ENCODE measurements at places on chromosomes 16 and 17.

- no peak for DNase-seq
These were observed 53.8 kb downstream of the MYO18A start for GRCh38 chr17:29126268-29126930.

DNA sequence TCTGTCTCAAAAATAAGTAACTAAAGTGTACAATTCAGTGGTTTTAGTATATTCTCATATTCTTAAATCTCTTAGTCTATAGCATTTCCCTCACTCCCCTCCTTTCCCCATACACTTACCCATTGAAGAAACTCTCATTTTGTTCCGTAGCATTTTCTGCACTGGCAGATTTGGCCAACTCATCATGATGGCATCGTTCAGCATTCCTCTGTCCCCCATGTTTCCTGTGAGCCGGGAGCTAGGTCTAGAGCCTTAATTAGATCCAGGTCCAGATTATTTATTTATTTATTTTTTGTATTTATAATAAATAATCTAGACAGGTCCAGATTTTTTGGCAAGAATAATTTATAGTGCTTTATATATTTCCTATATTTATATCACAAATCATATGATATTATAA is 31.0 kb downstream of the HEATR3 start:
- DNase-seq: peak; percentile 65

DNA sequence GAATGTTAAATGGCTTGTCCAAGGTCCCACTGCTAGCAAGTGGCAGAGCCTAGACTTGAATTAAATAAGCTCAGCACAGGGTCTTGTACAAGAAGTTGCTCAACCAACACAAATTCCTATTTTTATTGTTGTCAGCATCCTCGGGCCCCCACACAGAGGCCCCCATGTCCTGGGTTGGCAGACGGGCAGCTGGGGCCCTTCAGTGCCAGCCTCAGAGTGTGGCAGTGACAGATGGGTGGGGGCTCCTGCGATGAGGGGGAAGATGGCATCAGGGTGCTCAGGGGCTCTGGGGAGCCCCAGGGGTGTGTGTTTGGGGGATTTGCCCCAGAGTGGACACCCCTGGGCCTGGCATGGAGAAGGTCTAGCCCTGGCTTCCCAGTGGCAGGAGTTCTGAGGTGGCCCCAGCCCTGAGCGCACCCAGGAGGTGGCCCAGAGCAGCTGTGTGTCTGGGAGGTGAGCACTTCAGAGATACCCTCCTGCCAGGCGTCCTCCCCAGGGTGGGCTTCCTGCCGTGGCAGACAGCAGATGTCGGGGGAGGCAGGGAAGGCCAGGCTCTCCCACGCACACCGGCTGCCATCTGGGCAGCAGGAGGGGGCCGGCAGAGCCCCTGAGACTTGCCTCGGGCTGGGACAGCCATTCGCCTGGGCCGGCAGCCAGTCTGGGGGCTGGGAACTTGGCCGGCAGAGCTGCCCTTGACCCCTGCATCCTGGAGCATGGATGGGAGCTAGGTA is 150.8 kb downstream of the C16orf78 start:
- DNase-seq: no peak

DNA sequence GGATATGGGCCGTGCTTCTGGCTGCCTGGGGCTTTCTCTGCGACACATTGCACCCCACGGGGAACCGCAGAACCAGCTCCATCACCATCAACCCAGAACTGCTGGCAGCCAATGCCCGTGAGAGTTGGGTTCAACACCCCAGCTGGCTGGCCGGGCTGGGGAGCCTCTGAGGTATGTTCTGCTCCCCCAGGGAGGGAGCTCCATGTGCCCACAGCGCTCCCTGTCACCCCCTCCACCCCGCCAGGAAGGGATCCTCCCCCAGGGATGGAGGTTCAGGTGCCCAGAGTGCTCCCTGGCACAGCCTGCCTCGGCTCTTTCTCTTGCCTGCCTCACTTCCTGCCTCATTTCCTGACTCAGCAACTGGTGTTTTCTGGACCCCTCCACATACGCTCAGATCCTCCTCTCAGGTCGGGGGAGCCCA is 24.2 kb upstream of the MPRIP start:
- no peak for DNase-seq

- no peak for DNase-seq
These were observed 7.8 kb upstream of the TEX2 start for GRCh38 chr17:64270885-64271284.

GRCh38 chr17:37465069-37465616 is 24.5 kb upstream of the DUSP14 start:
- no peak for DNase-seq

DNA sequence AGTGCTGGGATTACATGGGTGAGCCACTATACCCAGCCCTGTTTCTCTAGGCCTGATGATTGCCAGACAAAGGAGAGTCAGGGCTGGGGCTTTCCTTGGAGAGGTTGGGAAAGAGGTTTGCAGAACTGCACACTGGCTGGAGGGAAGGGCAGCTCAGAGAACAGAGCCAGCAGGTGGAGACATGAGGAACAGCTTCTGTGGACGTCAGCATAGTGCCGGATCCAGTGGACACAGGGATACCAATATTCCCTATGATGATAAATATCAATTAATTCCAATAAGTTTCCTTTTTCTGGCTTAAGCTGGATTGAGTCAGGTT is 43.2 kb upstream of the SCNN1B start:
- DNase-seq: no peak

GRCh38 chr16:72313903-72314302 is 141.9 kb upstream of the PMFBP1 start:
- no peak for DNase-seq

DNA sequence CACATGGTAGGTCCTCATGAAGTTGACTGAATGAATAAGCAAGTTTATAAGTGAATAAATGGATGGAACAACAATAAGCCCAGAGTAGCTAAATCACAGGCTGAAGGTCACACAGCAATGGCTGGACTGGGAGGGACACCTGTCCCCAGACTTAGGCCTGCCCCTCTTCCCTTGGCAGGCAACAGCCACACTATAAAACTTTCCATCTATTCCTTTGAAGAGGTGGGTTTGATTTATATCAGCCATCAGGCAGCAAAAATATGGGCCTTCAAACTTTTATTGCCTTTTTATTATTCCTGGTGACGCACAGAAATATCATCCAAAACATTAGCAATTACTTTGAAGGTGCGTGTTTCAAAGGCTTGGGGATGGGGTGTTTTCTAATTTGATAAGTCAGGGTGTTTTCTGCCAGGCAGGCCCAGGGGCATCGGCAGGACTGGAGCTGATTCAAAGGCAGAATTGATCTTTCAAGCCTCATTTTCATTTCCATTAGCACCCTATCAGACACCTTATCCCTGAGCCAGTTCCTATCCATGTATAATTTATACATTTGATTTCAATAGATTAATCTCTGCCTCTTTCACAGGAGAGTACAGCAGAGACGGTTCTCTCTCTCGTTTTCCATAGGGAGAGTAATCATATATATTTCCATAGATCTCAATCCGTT is 67.2 kb upstream of the LYRM9 start:
- no peak for DNase-seq

- DNase-seq: no peak
These were observed 36.4 kb downstream of the KLHDC4 start for GRCh38 chr16:87729266-87729954.

DNA sequence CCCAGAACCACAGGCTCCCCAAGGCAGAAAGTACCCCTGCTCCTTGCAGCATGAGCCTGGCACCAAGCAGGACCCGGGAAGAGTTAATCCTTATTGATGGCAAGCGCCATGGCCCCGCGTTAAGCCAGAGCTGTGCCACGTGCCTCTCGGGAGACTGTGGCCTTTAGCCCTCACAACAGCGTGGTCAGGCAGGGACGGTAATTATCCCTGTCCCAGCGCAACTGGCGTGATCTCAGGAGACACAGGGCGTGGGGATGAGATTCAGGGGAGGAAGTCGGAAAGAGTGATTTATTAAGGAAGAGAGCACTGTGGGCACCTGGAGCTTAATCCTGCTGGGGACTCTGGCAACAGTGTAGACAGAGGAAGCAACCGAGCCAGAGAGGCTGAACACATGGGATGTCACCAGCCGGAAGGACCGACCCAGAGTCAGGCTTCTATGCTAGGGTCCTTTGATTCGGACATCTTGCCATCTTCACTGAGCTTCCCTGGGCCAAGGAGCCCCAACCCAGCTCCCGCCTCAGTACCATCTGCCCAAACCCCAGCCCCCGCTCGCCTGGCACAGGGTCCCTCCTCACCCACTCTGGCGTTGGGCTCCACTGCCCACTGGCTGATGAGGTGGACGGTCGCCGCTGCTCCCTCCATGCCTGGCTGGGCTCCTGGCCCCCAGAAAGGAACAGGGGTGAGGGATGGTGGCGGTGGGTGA is 16.9 kb downstream of the OTOP3 start:
- DNase-seq: no peak

DNA sequence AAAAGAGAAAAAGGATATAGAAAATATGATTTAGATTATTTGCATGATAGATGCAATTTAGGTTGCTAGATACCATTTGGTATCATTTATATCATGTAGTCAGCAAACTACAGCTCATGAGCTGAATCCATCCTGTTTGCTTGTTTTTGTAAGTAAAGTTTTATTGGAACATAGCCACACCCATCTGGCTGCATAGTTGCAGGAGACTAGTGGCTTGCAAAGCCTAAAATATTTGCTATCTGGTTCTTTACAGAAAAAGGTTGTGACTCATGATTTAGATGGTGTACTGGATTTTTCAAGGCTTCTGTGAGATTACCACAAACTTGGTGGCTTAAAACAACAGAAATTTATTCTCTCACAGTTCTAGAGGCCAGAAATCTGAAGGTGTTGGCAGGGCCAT is 49.9 kb downstream of the MAP2K4 start:
- peak; percentile 48 for DNase-seq

DNA sequence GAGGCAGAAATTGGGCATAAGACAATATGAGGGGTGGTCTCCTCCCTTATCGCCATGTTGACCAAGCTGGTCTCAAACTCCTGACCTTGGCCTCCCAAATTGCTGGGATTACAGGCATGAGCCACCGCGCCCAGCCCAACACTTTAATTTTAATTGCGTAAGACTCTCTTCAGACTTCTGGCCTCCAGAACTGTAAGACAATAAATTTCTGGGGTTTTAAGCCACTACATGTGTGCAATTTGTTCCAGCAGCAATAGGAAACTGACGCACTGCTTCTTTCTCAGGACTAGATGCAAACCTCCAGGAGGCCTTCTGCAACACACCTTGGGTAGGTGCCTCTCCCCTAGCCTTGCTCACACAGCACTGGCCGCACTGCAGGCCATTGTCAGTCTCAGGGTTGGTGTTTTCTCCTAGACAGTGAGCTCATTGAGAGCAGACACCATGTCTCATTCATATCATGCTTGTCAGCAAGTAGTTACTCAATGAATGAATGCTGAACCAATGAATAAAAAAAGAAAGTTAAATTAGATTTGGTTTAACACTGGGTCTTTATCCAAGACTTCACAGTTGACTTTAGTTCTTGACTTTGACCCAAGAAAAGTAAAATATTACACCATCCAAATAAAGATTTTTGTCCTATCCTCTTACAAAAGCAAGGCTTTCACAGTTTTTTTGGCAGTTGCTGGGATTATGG is 5.5 kb upstream of the ACSF2 start:
- DNase-seq: no peak

- no peak for DNase-seq
These were observed 477.9 kb upstream of the KIF2B start for GRCh38 chr17:53344778-53345177.

GRCh38 chr17:42178817-42179216 is 2.1 kb downstream of the KCNH4 start:
- DNase-seq: no peak

DNA sequence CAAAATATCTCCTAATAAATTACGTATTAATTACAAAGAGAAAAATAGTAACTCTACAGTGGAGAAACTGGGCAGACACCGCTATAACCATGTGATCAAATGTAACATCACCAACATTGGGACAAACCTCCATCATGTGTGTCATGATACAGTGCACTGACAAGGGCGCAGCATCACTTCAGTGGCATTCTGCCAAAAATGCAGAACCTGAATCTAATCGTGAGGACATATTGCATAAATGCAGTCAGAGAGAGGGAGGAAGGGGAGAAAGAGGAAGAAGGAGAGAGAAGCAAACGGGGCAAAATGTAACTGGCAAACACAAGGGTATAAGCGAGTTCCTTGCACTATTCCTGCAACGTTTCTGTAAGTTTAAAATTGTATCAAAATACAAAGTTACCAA is 74.2 kb upstream of the MARCHF10 start:
- no peak for DNase-seq

- DNase-seq: no peak
These were observed 22.0 kb upstream of the METRNL start for GRCh38 chr17:83057397-83057761.

- no peak for DNase-seq
These were observed 117.7 kb downstream of the ZNF778 start for GRCh38 chr16:89334988-89335802.

DNA sequence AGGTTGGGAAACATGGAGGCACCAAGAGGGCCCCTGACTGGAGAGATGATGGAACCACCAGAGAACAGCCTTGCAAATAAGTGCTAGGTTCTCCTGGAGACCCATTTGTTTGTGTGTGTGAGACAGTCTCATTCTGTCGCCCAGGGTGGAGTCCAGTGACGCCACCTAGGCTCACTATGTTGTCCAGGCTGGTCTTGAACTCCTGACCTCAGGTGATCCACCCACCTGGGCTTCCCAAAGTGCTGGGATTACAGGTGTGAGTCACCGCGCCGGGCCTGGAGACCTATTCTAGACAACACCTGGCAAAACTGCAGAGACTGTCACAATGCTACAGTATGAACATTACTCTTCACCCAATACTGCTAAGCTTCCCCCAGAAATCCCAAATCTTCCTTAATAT is 1.5 kb downstream of the NPLOC4 start:
- DNase-seq: no peak

DNA sequence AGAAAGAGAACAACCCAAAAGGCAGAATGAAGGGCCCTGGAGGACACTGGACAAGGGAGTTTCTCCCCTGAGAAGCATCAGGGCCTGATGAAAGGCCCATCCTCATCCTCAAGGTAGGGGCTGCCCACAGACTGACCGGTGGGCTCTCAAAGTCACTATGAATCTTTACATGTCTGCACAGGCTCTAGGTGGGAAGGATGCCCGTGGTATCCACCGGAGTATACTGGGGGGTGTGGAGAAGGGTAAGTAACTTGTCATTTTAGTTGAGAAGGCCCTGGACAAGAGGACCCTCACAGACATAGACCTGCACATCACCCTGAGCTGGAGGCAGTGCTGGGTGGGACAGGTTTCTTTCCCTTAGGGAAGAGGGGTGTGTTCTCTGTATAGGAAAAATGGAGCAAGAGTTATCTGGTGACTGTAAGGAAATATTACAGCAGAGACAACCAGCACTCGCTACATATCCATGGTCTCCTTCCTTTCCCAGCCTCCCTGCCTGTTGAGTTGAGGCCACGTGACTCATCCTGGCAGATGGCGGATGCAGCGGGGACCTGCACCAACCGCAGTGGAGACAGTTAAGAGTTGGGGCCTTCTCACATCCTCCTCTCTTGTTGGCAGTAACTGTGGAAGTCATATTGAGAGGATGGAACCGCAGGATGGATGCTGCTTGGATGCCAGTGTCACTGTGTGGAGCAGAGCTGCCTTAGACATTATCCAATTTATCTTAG is 45.6 kb upstream of the KCNJ12 start:
- no peak for DNase-seq

GRCh38 chr17:57991537-57991936 is 3.5 kb upstream of the VEZF1 start:
- no peak for DNase-seq

Data from HFF-Myc (cell line).